ENCODE measurements at places on chromosomes 2 and 18. TPM values are rescaled to one million over a fixed set of nuclear protein-coding genes. Genes with fewer than 3 reads are reported as not detected.
A peak's percentile ranks its signal among the peaks of the same experiment; 100 is the strongest.

Gene KIAA2012
- total RNA-seq: not detected

Gene CDK5R2
- 0.45 TPM for total RNA-seq

Gene APOB
- not detected for total RNA-seq

Gene TRABD2A
- 12.0 TPM for total RNA-seq

Gene ZDBF2
- total RNA-seq: 4.1 TPM

Gene KLHL41
- not detected for total RNA-seq

Gene SERPINB4
- not detected for total RNA-seq

Gene GYPC
- total RNA-seq: 84.6 TPM

DNA sequence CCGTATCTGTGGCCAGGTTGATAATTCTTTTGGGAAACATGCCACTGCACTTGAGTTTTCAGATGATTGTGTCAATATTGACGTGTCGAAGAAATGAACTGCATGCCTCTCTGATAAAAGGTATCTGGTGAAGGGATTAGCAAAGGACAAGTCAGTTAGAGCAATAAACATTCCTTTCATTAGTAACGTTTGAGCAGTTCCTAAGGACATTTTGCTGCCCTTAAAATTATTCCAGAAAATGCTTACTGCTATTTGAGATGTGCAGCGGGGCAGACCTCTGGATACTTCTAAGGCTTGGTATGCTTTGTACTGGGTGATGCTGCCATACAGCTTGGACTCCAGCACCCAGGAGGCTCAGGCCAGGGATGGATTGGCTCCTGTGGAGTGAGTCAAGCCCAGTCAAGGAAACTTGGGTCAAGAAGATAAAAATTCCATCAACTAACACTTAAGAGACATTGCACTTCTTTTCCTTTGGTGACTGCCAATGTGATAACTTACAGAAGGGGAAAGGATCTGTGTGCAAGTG, 166.7 kb downstream of the FHOD3 start:
- DNase-seq: no peak

DNA sequence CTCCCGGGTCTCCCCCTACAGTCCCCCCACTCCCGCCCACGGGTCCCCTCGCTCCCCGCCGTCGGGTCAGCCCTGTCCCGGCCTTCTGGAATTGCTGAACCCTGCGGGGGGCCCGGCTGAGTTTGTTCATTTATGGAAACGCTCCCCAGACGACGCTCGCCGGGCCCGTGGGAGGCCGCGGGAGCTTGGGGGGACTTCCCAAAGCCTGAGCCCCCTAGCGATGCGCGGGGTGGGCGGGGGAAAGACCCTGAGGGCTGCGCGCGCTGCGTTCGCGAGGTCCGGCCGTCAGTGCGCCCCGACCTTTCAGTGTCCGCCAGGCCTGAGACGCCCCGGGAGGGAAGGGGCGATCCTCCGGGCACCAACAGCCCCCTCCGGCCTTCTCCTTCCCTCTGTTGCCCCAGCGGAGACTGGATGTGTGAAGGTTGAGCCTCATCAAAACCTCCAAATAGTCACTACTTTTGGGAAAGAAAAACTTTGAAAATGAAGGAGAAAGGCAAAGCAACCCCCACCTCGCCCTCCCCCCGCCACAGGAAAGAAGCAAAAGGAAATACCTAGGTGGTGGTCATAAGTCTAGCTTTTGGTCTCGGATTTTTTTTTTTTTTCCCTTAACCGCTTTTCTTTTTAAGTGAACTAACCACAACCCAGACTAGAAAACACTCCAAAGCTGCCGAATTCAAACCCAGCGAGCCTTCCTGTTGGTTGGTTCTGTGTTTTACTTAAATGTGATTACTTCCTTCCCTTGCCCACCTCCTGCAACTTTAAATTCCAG, 509 bp upstream of the CYS1 start:
- no peak for DNase-seq

- DNase-seq: no peak
Observed at GRCh38 chr18:38695559-38696280, 1130.1 kb upstream of the CELF4 start.

- DNase-seq: no peak
Observed at GRCh38 chr2:182717416-182717815, 1.4 kb downstream of the DNAJC10 start.

- peak; percentile 86 for DNase-seq
Observed at GRCh38 chr2:240170354-240170735, 29.9 kb upstream of the OTOS start.

GRCh38 chr2:135948642-135949355, 36.6 kb downstream of the DARS1 start:
- DNase-seq: peak; percentile 57

DNA sequence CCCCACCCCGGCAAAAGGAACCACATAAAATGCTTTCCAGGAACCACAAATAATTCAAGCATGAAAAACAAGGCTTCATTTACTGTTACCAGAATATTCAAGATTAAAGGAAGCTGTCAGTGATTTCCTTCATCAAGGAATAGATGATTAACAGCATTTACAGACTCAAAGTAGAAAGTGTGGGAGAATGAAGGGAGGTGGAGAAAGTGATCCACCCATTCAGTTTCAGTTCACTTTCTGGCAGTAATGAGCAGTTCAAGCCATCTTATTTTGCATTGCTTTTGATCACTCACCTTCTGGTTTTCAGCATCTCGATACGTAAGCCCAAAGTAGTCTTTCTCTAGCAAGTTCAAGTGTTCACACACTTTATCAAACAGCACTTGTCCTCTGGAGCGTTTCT, 99.0 kb downstream of the EPB41L3 start:
- DNase-seq: no peak

GRCh38 chr2:71863396-71863795, 284.3 kb downstream of the CYP26B1 start:
- DNase-seq: no peak

DNA sequence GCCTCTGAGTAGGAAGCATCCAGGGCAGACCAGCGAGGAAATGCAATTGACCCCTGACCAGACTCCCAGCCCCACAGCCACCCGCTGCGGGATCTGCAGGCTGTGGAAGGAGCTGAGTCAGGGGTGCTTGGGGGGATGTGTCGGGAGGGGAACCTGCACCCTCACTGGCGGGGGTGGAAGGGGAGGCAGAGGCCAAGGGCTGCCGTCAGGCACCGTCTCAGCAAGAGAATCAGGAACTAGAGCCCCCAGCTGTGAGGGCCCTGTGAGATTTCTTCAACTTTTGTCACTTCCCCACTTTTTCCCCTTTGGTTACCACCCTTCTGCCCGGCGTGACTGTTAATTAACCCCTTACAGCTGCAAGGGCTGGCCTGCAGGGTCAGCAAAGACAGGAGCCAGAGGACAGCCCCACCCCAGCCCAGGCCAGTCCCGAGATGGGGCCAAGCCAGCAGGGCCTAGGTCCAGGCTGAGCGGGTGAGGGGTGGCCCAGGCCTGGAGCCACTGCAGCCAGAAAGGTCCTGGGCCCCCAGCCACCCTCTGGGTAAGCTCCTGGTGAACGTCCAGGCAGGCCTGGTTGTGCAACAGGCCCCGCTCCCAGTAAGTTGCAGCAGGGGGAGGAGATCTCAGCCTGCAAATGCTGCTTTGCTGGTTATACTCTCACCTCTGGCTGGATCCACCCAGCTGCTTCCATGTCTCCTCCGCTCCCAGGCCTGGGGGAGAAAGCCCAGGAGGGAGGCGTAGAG, 147.0 kb upstream of the ID2 start:
- DNase-seq: no peak

GRCh38 chr18:9275890-9276289, 58.7 kb upstream of the TWSG1 start:
- DNase-seq: no peak
